Stimulated activated naive CD4-positive, alpha-beta T cell treated with Interleukin-2 at 50 U/mL for 16 hours (primary cell): ENCODE measurements at places on chromosomes 11 and 22.

DNA sequence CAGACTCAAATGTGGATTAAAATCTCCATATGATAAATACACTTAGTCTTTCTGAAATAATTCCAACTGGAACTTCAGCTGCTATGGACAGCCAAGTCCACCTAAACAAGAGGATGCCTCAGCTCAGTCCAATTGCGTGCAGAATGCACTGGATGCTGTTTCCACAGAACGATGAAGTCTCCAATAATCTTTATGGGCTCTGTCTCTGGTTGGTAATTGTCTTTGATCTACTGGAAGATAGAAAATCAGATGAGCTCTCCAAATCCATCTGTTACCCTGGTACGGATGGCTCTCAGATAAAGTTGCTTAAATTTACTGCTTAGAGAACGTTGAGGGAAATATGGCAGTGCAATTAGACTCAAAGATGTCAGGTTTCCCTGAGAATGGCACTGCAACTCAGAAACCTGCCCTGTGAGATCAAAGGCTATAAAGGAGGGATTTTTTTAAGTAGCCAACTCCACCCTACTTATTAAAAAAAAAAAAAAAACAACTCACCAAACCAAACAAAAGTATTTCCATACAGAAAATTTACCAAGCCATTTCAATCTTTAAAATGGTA lies 859 bp upstream of the BIRC3 start:
- DNase-seq: no peak

DNA sequence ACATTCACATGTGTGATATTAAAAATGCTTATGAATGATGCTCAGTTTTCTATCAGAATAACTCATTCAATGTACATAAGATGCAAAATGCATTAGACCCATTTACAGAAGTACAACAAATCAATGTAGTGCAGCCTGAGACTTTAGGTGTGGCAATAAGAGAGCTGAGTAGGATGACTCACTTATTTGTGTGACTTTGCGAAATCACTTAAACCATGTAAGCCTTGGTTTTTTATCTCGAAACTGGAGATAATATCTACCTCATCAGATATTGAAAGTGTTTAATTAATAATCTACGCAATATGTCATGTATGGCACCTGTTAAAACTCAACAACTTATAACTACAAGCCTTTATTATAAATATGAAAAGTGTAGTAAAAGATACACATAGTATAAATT lies 105.7 kb upstream of the LUZP2 start:
- no peak for DNase-seq

DNA sequence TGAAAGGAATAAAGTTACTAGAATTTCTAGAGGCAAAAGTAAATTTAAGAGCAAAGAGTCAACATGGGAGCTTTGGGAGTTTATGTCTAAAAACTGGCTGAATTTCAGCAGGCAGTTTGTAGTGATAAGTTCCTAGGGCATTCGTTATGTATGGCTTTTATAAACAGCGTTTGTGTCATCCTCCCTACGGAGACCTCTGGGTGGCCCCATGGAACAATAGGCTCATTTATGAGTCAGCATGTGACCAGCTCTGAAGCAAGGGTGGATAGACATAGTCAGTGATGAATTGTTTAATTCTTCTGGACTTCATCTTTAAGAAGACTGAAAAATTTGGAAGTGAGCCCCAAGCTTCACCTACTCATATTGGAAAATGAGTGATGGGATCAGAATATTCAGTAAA lies 37.1 kb downstream of the SVIP start:
- no peak for DNase-seq

DNA sequence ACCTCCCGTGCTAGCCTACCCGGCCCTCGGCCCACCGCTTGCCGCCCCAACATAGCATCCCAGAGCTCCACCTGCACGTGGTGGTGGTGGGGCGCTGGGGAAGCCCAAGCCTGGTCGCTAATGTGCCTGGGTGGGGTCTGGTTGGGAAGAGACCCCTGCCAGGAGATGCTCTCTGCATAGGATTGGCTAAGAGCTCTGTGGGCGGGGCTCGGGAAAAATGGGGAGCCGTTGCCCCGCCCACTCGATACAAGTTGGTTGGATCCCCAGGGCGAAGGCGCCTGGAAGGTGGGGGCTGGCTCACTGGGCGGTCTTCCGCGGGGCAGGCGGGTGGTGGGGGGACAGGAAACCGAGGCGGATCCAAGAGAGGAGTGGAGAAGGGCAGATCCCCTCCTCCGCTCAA lies 7.6 kb downstream of the LRRC10B start:
- DNase-seq: no peak

DNA sequence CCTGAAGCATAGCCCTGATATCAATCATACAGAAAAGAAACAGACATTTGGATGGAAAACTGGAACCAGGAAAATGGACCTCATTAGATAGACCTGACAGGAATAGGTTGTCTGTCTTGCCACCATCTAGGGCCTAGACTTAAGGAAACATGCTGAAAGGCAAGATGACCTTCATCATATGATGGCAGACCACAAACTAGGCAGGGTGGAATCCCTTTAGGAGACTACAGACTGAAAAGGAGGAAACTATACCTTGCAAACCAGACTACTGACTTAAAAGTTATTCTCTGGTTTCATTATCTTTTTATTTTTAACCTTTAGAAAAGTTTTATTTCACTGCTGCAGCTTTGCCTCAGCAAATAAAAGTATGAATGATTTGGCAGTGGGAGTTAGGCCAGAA lies 20.3 kb downstream of the SBF2 start:
- no peak for DNase-seq

- no peak for DNase-seq
These were observed 13.7 kb downstream of the MEI1 start for GRCh38 chr22:41713004-41713403.
